Left cardiac atrium (tissue), 4 donors: ENCODE measurements at places on chromosomes 6 and 20.

GRCh38 chr6:34829137-34829536 lies 37.3 kb downstream of the BLTP3A start:
- DNase-seq = no peak

- DNase-seq = no peak
Measured at GRCh38 chr6:104431096-104431495, 428.6 kb downstream of the HACE1 start.

GRCh38 chr6:138403324-138403800 lies 661 bp upstream of the HEBP2 start:
- peak; percentile 53 for DNase-seq

GRCh38 chr20:45246109-45246508 lies 8.3 kb downstream of the SLPI start:
- no peak for DNase-seq

DNA sequence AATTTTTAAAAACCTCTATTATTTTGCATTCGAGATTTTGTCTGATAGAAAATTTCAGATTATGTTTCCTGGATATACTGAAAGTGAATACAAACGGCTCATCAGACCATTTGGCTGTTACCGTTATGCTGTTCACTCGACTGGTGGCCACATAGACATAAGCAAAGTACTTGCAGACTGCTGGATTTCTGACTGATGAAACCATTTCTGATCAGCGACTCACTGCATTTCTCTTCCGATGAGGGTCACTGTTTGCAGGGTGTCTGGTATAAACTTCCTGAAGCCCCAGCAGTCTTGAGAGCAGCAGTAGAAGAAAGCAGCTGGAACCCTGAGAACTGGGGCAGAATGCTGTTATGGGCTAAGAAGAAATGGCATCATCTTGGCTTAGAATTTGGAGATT lies 17.7 kb downstream of the SNX9 start:
- no peak for DNase-seq

- no peak for DNase-seq
Measured at GRCh38 chr6:123118811-123119210, 122.8 kb downstream of the CLVS2 start.

GRCh38 chr20:15767999-15768741 lies 805.1 kb downstream of the KIF16B start:
- no peak for DNase-seq

DNA sequence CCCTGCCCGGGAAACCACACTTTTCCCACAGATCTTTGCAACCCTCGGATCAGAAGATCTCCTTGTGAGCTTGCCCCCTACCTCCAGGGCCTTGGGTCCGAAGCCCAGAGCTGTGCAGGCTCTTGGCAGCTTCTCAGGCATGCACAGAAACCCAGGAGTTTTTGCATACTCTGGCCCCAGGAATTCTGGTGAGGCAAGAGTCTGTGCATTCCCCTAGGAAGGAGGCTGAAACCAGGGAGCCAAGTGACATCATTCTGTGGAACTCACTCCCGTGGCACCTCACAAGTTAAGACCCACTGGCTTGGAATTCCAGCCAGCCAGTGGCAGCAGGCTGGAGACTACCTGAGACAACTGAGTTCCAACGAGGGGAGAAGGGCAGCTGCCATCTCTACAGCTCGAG lies 100.1 kb downstream of the TNFRSF21 start:
- DNase-seq = no peak

- DNase-seq = no peak
Measured at GRCh38 chr6:56962441-56962840, 7.5 kb downstream of the BEND6 start.

DNA sequence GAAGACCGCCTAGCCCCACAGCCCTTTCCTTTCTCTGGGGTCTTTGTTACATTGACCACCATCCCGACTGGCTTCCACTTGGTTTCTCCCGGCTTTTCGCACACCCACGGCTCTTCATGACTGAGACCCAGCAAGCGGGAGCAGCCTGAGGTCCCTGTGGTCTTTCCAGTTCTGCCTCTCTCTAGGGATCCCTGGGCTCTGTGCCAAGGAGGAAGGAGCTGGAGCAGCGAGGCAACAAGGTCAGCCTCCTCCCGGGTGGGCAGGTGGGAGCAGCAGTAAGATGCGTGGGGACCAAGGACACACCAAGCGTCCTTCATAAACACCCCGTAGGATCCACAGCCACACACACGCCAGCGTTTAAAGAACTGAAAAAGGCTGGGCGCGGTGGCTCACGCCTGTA lies 29.6 kb upstream of the MRGBP start:
- DNase-seq = peak; percentile 16

DNA sequence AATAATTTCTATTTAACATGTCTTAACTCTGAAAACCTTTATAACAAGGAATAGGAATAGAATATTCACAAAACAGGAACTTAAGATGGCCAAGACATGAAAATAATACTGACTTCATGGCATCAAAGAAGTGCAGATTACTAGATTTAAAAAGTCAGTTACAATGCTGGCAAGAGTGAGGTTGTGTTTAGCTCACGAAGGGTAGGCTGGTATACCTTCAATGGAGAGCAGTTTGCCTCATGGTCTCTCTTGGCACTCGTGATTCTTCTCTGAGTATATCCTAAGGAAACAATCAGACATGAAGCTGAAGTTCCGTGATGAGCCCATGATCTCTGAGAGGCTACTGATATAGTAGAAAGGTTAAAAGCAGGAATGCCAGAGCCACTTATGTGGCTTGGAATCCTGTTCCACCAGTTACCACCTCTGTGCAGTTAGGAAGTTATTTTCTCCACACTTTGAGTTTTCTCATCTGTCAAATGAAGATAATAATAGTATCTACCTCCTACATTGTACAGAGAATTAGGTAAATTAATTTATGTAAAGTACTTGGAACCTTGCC lies 7.2 kb downstream of the NCOA7 start:
- DNase-seq = no peak

- no peak for DNase-seq
Measured at GRCh38 chr6:106446983-106447382, 86.5 kb downstream of the CRYBG1 start.

- no peak for DNase-seq
Measured at GRCh38 chr6:148140772-148141557, 201.7 kb upstream of the SASH1 start.

DNA sequence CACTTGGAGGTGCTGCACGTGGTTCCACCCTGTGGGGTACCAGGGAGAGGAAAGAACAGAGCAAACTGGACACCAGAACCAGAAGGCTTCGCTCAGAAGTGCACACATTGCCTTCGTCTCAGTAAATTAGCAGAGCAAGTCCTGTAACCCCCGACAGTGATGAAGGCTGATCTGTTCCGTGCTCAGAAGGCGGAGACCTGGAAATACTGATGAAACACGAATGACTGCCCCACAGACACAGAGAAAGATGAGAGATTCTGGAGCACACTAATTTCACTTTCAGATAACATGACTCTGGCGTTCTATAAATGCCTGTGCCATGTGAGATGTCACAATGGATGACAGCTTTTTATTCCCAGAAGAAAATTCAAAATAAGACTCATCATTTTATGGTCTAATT lies 44.2 kb upstream of the CCR6 start:
- DNase-seq = no peak

- no peak for DNase-seq
Measured at GRCh38 chr20:54340206-54340605, 132.3 kb downstream of the PFDN4 start.

DNA sequence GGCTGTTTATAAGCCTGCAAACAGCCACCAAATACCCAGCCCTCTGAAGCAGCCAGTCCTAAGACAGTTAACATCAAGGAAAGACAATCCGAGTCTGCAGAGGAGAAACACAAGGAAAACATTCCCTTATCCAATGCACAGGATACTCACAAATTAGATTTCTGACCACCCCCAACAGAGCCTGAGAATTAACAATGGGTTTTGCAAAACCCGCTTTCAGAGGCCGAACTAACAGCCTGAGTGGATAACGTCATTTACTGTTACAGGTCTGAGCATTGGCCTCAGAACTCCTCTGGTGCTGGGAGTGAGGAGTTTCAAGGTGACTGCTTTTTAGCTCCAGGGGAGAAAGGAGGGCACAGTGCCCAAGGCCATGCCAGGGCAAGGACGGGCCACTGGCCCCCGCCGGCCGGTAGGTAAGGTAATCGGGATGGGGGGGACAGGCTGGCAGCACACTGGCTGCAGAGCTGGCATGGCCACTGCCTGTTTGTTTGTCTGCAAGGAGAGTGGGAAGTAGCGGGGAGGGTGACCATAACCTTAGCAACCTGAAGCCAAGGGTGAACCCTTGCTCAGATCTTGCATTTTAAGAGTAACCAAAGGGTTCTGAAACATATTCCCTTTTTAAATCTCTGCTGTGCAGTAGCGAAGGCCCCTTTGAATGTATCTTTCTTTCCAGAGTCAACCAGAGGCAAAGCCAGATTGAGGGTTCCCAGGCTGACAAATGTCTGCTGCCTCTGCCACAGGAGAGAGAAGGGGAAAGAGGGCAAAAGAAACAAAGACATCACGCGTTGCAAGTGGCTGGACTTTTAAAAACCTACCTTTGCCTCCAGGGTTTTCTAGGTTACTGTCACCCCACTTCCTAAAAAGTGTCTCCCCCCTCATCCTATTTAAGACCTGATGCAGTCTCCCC lies 3.9 kb downstream of the ZMYND8 start:
- no peak for DNase-seq

DNA sequence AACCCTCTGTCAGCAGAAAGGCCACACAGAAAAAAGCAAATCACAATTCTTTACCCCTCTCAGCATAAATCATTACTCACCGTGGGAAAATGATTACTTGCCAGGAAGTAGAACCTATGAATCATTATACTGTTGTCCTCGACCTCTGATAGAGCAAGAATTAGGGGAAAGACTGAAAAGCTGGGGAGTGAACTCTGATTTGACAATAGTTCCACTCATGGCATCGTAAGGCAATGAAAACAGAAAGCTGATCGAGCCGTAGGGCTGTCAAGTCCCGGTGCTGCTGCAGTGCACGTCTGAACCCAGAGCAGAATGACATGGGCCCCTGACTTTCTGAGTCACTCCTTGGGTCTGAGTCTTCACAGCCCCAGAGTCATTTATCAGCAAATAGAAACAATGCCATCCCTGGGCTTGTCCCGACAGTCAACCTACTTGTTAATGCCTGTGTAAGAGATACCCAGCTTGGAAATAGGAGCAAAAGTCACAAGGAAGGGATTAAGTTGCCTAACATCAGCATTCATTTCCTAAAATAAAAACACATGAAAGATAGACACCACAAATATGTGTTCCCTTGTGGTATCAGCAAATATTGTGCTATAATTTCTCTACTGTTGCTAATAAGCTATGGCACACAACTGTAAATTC lies 224.8 kb upstream of the MARCKS start:
- peak; percentile 56 for DNase-seq

DNA sequence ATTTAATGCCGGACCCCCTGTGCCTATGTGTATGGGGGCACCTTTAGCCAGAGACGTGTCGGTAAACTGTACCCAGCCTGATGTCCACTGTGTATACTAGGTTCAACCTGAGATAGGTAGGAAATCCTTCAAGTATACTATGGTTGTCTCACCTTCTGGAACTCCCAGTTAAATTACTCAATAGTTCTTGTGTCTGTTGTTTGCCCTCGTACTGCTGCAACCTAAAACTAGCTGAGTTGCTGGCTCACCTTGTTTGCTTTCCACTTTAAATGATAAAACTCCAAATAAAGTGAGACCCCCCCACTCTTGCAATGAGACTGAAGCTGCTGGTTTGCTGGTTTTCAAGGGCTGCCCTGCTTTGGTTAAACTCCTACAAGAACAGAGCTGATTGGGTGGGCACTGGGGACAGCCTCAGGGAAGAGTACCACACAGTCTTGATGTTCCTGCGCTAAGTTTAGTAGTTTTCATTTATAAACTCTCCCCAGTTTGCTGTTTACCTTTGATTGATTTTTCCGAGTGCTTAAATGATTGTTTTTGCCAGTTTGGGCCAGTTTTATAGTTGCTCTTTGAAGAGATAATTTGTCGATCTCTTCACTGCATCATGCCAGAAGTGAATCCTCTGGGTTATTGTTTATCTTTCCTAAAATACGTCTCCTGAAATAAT lies 1281.8 kb upstream of the MAP3K7 start:
- no peak for DNase-seq

- DNase-seq = no peak
Measured at GRCh38 chr6:105151644-105152043, 28.2 kb downstream of the POPDC3 start.

DNA sequence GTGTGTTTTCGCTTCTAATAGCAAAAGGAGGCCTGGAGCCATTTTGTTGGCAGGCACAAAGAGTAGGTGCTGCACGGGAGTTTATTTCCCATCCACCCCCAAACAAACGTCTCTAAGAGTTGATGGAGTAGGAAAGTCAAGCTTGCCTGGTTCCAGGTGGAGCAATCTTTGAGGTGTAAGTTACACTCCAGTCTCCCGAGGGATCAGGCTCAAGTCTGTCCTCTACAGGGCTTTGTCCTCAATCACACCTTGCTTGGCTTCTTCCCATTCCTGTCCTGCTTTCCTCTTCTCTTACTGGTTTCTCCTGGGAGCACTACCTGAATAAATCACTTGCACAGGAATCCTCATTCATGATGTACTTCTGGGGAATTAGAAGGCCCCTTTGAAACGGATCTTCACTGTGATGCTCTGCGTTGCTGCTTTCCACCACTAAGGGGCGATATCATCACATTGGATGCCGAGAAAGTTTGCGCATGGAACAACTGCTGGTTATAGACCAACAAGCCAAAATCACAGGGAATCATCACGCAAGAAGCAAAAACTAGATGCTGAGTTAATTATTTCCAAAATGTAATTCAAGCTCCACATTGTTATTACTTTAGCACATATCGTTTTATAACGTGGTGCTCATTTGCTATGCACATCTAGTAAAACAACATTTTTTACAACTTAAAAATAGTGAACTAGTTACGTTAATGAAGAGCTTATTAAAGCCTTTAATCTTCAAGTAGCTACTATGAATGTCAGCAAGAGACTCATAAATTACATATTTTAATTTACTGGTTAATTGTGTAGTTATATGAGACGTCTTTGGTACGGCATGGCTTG lies 156.8 kb downstream of the DNAH8 start:
- peak; percentile 32 for DNase-seq

GRCh38 chr20:60482221-60483008 lies 524.2 kb downstream of the CDH26 start:
- no peak for DNase-seq

DNA sequence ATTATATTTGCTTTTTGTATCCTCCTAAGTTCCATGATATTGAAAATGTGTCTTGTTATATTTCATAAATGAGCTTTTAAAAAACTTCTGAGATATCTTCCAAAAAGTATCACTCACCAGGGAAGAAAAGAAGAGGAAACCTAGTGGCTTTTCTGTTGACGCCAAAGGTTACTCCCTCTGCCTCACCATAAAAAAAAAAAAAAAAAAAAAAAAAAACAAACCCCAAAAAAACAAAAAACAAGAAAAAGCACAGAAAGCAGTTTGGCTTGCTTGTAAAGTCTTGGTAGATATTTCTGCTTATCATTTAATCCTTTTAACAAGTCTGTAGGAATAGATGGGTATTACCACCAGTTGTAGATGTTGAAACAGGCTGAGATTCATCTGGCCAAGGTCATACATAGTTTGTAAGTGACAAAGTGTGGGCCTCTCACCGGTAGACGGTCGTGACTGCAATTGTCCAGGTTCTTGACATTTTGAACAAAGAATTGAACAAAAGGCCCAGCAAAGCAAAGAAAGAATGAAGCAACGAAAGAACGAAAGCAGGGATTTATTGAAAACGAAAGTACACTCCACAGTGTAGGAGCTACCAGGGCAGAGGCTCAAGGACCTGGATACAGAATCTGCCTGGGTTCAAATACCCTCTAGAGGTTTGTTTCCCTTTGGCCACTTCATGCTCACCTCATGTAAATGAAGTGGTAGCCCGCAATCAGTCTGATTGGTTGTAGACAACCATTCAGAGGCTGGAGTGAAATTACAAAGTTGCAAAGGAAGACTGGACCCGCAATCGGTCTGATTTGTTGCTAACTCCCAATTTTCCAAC lies 11.6 kb upstream of the ELOVL5 start:
- no peak for DNase-seq
